Endothelial cell of umbilical vein (primary cell): ENCODE measurements at places on chromosomes 4 and X.
A peak's percentile ranks its signal among the peaks of the same experiment; 100 is the strongest.

GRCh38 chrX:26442340-26442739 is 226.4 kb downstream of the MAGEB5 start:
- DNase-seq = peak; percentile 68

DNA sequence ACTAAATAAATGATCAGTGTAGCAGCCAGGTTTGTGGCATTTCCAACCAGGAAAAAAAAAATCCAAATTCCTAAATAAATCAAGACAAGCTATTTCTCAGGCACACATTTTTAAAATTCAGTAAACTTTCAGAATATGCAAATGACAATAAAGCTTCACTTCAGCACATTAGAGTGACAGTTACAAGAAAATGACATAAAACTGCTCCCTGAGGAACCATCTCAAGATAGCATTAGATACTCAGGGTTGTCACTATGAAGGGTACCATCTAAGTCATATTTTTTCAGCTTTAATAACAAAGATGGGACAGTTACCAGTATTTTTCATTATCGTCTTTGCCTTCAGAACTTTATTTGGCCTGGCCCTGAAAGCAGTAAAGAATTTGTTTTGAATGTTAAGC is 411.3 kb upstream of the RASGEF1B start:
- DNase-seq = no peak

DNA sequence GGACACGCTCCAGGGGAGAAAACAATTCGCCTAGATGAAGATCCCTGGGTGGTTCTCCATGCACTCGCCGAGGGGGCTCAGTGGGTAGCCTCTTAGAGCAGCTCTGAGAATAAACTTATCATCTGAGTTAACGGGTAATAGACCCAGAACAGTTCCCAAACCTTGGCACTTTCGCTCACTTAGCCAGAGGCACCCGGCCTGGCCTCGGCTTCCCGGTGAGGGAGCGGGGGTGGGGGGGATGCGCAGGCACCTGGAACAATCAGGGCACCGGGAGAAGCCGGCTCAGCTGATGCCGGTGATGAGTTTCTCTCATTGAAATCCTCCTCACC is 405 bp upstream of the ZAR1 start:
- DNase-seq = no peak

DNA sequence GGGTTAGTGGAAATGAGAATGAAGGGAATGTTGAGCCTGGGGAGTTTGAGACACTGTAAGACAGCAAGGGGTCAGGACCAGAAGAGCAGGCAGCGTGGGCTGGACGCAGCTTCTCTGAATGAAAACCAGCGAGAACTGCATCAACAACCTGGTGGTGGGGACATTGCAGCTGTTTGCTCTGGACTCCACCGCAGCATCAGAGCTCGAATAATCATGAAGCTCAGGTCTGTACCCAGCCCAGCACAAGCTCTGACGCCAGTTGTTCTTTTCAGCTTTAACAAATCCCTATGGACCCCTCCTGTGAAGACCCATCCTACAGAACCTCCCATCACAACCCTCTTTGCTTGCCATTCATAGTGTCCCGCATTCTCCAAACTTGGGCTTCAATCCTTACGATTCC is 106.8 kb upstream of the PNPLA4 start:
- DNase-seq = no peak

DNA sequence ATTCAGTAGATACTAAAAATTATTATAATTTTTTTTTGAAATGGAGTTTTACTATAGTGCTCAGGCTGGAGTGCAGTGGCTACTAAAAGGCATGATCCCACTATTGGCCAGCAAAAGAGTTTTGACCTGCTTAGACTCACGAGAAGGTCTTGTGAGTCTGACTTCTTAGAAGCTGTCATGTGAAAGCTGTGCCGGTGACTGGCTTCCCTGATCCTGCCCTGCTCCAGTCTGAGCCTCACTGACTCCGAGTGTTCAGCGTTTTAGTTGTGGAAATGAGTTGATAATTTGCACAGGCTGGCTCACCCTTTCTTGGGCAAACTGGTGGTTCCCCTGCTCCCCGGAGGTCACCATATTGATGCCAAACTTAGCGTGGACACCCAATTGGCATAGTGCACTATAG is 16.4 kb upstream of the CXCL8 start:
- no peak for DNase-seq

GRCh38 chrX:141455103-141455502 is 129.4 kb downstream of the SPANXA1 start:
- DNase-seq = no peak

DNA sequence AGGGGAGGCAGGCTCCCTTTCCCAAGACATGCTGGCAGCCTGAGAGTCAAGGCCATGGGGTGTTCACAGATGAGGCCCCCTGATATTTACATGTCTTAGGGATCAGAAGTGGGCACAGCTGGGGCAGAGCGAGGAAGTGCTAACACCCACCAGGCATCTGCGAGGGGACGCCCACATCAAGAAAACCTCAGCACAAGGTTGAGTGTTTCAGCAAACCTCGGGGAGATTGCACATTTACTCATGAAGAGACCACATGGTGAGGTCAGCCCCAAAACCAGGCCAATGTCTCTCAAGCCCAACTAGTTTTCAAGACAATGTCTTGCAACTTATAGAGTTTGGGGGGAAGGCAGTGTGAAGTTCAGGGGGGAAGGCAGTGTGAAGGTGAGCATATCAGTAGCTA is 55.2 kb downstream of the CLNK start:
- no peak for DNase-seq

DNA sequence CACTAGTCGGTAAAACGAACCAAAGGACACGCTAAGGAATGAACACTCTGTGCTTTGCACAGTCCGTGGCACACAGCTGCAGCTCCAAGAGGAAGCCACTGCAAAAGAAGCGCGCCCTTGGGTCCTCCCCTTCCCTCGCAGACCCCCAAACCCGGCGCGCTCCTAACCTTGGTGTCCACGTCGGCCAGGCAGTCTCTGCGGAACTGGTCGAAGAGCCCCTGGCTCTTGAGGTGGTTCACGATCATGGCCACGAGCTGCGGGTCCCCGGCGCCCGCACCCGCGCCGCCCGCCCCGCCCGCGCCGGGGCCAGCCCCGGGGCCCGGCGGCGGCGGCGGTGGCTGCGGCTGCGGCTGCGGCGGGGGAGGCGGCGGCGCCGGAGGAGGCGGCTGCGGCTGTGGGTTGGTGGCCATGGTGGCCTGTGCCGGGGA is 333 bp downstream of the BOD1L1 start:
- DNase-seq = peak; percentile 38

DNA sequence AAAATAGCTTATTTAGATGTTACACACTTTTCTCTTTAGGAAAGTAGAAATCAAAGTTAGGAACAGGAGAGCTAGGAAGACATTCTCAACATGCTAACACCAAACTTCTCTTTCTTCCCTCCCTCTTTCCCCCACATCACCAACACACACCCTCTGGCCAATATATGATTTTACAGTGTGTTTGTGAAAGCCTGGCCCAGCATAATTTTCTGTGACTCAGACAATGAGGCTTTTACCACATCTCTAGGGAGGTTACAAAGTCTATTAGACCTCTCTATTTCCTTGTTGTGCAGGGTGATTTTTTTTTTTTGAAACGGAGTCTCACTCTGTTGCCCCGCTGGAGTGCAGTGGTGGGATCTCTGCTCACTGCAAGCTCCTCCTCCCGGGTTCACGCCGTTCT is 189.9 kb downstream of the AASDH start:
- no peak for DNase-seq

DNA sequence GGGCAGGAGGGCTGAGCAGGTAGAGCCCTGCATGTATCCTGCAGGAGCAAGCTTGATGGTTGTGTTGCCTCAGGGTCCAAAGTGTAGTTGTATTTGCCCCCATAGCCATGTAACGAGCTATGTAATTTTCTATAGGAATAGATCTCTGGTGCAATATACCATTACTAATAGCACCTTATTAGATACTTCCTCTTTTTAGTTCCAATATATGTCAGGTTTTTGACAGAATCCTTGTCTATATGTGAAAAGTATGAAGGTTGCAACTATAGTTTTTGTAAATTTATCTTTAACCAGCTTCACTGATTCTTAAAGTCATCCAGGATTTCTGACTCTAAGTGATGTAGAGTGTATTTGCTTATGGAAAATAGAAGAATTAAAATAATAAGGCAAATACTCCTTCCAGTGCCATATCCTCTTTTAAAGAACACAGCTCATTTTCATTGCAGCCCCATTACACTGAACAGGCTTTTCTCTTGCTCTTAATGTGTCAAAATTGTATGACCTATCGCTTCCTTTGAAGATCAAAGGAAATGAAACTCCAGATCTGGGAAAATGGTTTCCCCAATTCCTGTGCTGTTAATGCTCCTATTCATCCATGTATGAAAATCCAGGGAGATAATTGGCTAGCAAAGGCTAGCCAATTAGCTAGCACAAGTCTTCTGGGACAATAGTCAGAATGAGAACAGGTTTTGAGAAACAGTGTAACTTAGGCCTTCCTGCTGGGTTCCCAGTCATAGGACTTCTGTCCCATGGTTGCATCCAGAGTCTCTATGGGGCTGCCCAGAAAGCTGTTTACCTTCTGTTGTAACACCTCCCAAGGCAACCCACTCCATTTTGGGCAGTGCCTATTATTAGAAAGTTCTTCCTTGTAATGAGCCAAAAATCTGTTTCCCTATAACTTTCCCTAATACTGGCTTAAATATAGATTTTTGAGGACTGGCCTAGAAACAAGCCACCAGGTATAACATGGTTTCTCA is 90.6 kb downstream of the TSPAN7 start:
- DNase-seq = no peak

DNA sequence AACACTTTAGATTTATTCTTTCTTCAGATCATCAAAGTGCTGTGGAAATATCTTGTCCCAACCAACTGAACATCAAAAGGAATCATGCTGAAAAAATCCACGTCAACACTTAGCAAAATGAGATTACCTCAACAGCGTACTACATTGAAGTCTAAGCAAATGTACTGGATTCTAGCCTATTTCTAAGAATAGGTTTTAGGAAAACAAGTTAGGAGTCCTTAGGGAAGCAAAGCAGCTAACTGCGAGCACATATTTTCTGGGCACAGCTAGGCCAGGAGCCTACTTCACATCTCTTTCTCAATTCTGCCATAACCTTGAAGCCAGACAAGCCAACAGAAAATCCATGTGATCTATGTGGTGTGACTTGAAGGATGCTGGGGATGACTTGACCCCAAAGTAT is 22.2 kb downstream of the KDR start:
- no peak for DNase-seq

GRCh38 chr4:36206012-36206411 is 38.3 kb downstream of the ARAP2 start:
- no peak for DNase-seq

GRCh38 chrX:154380153-154380552 is 1.1 kb downstream of the EMD start:
- DNase-seq = no peak

DNA sequence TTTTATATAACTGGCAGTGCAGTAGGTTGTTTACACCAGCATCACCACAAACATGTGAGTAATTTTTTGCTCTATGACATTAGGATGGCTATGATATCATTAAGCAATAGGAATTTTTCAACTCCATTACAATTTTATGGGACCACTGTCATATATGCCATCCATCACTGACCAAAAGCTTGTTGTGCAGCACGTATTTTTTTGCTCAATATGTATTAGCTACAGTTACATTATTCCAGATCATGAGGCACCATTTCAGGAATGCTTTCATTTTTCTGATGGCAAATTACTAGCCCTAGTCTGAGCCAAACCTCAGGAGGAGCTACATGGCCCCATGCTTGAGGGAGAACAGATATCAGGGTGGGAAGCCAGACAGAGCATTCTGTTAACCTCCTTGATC is 56.8 kb upstream of the DCLK2 start:
- no peak for DNase-seq

- no peak for DNase-seq
Measured at GRCh38 chrX:13790206-13791131, 26.4 kb downstream of the GPM6B start.

DNA sequence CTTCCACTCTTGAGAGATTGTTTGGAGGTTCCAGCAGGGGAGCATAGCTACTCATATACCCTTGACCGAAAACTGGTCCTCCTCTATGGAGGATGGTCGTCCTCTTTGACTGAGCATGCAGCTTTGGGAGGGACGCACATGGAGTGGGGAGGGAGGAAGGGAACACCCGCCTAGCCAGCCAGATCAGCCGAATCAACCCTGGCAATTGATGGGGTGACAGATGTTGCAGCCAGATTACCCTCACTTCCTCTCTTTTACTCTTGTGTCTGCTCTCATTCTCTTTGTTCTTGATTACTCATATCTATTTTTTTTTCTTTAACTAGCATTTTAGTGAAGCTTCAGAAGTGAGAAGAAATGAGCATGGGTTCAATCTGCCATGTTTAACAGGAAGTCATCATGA is 19.6 kb downstream of the MGST2 start:
- DNase-seq = no peak

- no peak for DNase-seq
Measured at GRCh38 chr4:99943904-99944437, 2.4 kb downstream of the DNAJB14 start.

DNA sequence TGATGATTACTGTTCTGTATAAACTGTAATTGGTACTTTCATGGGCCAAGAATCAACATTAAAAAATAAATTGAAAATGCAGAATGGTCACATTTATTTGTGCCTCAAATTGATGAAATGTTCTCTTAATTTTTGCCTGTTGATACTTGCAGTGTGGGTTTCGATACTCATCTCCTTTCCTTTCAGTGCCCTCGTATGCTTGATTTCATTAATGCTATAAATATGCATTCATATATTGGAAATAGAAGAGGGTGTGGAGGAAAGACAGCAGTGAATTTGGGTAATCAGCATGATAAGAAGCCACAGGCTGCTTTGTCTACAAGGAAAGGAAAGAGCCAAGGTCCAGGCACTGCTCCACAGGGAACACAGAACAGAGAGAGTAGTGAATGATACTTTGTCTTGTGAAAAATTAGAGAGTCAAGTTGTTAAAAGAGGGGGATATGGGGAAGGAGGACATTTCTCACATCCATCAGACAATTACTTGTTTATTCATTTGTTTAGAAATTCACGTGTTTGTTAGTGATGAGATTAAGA is 1.0 kb upstream of the DDX60 start:
- DNase-seq = peak; percentile 31

- DNase-seq = peak; percentile 11
Measured at GRCh38 chrX:68416592-68416991, 16.7 kb downstream of the OPHN1 start.

DNA sequence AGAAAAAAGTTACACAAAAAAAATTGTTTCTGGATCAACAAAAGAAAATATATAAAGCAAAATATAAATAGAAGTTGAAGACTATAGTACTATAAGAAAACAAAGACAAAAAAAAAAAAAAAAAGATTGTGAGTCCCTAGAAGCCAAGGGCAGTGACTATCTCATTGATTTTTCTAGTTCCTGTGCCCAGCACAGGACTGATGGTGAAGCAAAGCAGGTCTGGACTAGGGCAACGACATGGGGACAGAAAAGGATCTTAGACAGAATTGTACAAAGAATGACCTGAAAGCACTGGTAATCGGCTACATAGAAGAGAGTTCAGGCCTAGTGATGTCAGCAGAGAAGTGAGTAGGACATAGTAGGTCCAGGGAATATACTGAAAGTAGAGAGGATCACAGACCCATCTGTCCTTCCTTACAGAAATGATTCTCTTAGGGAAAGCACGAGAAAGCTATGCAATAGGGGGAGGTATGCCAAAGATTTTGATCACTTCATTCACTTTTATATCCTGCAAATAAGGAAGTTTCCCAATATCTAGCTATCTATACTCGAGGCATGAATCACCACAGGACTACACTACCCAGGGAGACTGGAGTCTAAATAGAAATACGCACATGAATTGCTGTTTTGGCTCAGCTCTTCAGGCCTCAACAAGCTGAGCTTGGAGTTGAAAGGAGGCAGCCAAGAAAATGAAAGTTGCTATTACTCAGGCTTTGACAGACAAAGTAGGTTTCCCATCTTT is 230.9 kb upstream of the GPC4 start:
- no peak for DNase-seq

- no peak for DNase-seq
Measured at GRCh38 chrX:51568586-51568985, 50.1 kb downstream of the CENPVL3 start.
